Neural crest cell (in vitro differentiated cells): ENCODE measurements at places on chromosomes 4 and X.

DNA sequence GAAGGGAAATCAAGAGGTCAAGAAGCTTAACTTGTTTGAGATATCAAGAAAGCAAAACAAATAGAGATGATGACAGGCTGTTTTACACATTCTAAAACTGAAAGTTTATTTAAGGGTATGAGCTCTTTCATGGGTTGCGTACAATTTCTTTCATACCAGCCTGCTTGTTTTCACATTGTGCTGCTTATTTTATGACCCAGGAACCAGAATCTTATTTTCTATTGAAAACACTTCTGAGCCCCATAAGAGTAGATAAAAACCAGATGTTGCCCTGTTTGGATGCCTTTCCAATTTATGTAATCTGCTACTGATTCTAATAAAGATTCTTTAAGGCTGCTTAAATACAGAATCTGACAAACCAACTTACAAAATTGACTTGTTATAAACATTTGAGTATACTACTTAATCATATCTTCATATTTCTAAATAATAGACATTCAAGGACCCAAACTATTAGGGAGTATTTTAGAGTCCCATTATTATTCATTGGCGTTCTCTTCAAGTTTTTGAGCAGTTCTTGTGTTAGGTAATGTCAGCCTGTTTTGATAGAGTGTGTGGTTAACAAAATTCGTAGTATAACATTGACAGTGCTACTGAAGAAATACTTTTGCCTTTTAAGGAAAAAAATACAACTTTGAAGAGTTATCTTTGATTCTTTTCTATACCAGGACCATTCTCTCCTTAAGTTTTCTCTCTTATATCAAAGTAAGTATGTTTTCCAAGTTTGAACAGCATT is 74.4 kb downstream of the PDLIM5 start:
- no peak for DNase-seq

DNA sequence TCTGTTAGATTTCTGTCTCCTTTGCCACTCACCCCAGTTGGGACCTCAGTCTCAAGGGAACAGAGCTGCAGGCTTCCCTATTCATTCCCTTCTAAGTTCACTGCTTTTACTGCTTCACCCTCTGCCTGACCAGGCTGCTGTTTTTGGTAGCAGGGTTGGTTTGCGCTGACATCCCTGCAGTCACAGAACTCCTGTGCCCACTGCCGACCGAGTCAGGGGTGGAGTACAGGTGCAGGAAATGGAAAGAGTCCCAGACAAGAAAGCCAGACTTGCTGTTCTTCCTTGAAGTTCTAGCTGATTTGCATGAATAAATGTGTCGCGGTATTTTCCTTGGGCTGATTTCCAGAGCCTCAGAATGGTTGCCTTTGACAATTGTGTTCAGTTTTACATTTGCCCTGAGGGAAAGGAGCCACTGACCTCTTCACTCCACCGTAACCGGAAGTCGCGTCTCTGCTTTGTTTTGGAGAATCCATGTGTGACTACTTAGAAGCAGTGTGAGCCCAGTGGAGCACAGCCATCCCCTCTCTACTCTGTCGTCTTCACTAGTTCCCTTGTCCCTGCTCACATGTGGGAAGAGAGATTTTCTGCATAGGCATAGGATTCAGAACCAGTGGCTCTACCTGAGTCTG is 84.8 kb downstream of the TNIP2 start:
- peak; percentile 37 for DNase-seq

DNA sequence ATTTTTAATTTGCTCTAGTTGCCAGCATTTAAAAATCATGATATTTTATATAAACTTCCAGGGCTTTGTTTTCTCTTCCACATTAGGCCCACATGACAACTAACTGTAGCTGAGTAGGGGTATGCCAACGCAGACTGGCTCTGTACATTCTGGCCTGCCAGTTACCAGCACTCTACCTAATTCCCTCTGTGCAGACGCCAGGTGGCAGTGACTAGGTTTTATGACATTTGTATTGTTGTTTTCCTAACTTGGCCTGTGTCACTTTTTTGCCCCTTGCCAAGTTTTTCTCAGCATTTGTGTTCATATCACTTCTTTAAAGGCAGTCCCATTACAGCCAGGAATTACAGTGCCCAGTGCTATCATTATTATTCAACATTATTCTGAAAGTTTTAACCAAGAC is 347.5 kb downstream of the NKX6-1 start:
- no peak for DNase-seq

GRCh38 chrX:23953908-23954269 is 46.1 kb downstream of the CXorf58 start:
- DNase-seq: no peak

GRCh38 chrX:24241822-24242648 is 71.8 kb downstream of the SUPT20HL2 start:
- DNase-seq: no peak

- DNase-seq: no peak
Observed at GRCh38 chr4:129335818-129336217, 239.9 kb downstream of the C4orf33 start.

DNA sequence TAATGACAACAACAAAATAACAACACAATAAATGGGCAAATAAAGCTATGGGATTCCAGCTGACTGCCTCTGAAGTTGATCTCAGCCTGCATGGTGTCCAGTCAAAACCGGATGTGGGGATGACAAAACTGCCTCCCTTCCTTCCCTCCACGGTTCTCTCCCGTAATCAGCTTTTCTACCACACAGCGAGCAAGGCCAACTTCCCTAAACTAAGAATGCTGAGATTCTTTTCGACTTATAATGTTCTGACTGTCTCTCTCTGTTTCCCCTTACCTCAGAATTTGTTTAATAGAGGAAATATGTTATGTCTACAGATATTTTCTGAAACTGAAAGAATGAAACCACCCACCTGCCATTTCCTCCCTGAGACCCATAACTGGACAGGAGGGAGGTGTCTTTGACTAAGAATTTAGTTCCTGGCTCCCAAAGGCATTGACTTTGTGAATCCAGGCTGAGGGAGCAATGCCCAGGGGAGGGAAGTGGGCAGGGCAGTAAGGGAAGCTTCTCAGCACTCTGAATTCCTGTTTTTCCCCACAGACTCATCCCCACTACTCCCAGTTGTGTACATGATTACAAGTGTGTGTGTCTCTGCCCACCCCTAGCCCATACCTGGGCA is 1.0 kb upstream of the TLR1 start:
- DNase-seq: no peak

GRCh38 chrX:43423876-43424275 is 232.2 kb upstream of the MAOA start:
- DNase-seq: no peak

DNA sequence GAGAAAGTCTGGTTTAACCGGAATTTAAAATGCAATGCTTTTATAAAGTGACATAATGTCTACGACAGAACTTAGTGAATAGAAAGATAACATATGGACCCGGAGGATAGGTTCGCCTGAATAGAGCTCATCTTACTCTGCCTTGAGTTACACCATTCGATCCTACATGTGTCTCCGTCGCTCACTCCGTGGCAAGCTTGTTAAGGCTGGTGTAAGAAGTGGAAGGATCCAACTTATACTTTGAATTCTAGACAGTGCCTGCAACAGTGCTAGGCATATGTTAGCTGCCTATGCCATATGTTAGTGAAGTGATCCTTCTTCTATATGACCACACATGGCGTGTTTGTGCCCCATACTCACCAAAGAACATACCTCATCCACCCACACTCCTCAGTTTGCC is 50.9 kb downstream of the SEL1L3 start:
- DNase-seq: no peak

- DNase-seq: no peak
Observed at GRCh38 chr4:13523105-13523477, 21.2 kb downstream of the NKX3-2 start.

DNA sequence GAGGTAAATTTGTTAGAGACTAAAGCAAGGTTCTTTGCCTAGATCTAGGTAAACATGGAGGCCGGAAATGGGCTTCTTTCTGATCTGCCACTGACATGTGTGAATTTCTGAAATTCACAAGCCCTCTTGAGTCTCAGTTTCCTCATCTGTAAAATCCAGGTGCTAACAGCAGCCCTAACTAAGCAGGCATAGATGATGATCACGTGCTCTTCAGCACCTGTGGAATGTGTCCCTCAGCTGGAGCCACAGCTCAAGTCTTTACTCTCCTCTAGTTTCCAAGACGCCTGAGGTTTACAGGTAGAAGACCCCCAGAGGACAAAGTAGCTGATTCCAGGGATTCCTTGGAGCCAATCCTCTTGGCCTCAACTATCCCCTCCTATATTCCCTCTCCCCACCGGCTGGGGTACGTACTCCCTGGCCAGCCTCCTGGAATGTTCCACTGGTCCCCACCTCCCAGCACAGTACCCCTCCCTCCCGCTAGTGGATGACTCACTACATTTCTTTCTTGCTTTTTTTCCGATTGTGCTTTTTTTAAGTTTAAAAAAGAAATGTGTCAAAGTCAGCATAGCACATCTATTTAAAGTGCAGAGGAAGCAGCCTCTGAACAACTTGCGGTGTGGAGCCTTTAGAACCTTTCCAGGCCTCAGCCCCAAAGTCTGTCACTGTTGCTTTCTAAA is 98.4 kb downstream of the PHKA2 start:
- no peak for DNase-seq

- no peak for DNase-seq
Observed at GRCh38 chr4:83552924-83553323, 17.0 kb downstream of the GPAT3 start.

GRCh38 chr4:5224340-5224739 is 173.1 kb downstream of the STK32B start:
- no peak for DNase-seq
